ENCODE measurements at places on chromosomes 4 and X.

- no peak for DNase-seq
Observed at GRCh38 chr4:10577018-10577417, 107.5 kb downstream of the CLNK start.

DNA sequence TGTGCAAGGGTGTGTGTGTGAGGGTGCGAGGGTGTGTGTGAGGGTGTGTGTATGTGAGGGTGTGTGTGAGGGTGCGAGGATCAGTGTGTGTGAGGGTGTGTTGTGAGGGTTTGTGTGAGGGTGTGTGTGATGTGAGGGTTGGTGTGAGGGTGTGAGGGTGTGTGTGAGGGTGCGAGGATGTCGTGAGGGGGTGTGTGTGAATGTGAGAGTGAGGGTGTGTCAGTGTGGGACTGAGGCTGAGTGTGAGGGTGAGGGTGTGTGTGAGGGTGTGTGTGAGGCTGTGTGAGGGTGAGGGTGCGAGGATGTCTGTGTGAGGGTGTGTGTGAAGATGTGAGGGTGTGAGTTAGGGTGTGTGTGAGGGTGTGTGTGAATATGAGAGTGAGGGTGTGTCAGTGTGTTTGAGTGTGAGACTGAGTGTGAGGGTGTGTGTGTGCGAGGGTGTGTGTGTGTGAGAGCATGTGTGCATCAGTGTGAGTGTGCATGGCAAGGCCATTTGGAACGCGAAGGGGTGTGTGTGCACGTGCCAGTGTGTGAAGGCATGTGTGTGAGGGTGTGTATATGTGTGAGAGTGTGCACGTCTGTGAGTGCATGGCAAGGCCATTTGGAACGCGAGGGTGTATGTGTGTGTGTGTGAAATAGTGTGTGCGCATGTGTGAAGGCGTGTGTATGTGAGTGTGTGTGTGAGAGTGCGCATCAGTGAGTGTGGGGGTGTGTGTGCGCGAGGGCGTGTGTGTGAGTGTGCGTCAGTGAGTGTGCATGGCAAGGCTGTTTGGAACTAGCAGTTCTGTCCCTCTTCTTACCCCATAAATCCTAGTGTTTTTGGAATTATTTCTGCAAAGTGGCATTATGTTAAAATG is 69.8 kb downstream of the RGS12 start:
- no peak for DNase-seq

GRCh38 chr4:125045311-125045710 is 269.4 kb upstream of the FAT4 start:
- DNase-seq: no peak

- no peak for DNase-seq
Observed at GRCh38 chrX:96982161-96982560, 98.5 kb downstream of the RPA4 start.

GRCh38 chrX:54721424-54721823 is 76.6 kb downstream of the ITIH6 start:
- no peak for DNase-seq

- no peak for DNase-seq
Observed at GRCh38 chrX:13330446-13330845, 10.6 kb upstream of the ATXN3L start.

DNA sequence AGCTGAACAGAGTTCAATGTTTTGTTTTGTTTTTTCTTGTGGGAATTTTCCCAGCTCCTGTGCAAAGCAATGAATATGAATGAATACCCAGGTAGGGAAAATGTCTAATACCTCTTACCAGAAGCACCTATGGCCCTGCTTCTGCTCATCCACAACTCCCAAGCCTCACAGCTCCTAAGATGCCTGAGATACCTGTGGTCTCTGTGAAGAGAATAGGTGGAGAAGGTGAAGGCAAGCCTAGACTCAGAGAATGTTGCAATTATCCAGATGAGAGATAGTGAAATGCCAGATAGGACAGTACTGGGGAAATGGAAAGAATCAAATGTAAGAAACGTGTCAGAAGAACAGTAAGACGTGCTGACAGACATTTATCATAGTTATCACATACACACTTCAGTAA is 70.2 kb upstream of the NOCT start:
- DNase-seq: no peak

DNA sequence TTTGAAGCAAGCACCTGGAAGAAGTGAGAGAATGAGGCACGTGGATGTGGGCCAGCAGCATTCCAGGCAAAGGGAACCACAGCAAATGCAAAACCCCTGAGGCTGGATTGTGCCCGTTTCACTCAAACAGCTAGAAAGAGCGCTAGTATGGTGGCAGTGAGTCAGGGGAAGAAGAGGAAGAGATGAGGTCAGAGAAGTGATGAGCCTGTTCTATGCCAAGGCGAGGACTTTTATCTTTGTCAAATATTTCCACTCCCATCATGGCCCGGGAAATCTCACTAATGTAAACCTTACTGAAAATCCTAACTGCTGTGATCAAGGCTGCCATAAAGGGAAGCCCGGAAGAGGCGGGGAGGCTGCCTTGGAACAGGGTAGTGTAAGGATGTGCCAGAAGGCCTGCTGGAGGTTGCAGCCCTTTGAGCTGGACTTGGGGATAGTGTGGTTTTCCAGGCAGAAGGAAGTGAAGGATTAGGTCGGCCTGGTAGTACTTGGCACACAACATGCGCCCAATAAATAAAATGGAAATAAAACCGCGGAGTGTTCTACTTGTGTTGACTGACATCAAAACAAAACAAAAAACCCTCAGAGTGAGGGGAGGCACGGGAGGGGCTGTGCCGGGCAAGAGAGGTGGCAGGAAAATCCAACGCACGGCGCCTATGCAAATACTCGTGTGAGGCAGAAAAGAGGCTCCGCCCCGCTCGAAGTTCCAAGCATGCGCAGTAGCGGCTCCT is 1.2 kb upstream of the CDK16 start:
- DNase-seq: peak; percentile 32

DNA sequence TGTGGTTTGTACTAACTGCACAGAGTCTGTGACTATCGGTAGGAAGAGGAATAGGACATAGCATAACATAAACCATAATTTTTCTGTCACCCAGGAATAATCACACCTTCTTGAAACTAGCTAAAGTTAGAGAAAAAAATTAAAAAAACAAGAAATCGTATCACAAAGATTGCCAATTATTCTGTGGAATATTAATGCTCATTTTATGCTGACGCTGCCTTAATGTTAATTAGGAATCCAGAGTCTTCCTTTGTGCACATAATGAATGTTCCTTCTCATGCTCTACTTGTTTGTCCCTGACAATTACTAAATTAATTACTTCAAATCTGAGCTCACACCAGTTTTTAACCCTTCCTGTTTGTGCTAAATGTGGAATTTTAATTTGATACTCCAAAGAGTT is 772.7 kb upstream of the EPHA5 start:
- DNase-seq: no peak

- DNase-seq: no peak
Observed at GRCh38 chr4:155077452-155078229, 130.8 kb upstream of the NPY2R start.

DNA sequence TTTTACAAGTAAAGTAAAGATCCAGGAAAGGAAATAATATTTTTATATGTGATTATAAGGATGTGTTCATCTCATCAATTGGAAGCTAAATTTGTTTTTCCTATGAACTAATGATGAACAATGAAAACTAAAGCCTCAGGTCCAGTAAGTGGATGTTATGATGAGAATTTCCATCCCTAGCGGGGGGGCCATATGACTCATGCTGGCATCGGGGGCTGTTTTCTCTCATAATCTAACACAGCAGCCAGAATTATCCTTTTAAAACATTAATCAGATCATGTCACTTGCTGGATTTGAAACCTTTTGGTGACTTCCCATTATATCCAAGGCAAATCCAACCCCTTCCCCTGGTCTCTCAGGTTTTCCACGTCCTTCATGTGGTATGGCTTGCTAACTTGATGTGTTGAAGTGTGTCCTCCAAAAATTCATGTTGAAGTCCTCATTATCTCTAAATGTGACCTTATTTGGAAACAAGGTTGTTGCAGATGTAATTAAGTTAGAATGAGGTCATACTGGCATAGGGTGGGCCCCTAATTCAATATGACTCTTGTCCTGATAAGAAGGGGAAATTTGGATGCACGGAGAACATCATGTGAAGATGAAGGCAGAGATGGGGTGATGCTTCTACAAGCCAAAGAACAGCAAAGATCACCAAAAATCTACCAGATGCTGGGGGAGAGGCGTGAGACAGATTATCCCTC is 96.8 kb downstream of the AKAP4 start:
- DNase-seq: no peak

GRCh38 chr4:46994007-46994405 is 625 bp upstream of the GABRA4 start:
- DNase-seq: no peak

GRCh38 chrX:152895724-152896420 is 2.0 kb upstream of the ZNF185 start:
- no peak for DNase-seq
